Sigmoid colon (tissue), 7 donors: ENCODE measurements at places on chromosomes 2 and 18. TPM values are rescaled to one million over a fixed set of nuclear protein-coding genes. Genes with fewer than 3 reads are reported as not detected.

DNA sequence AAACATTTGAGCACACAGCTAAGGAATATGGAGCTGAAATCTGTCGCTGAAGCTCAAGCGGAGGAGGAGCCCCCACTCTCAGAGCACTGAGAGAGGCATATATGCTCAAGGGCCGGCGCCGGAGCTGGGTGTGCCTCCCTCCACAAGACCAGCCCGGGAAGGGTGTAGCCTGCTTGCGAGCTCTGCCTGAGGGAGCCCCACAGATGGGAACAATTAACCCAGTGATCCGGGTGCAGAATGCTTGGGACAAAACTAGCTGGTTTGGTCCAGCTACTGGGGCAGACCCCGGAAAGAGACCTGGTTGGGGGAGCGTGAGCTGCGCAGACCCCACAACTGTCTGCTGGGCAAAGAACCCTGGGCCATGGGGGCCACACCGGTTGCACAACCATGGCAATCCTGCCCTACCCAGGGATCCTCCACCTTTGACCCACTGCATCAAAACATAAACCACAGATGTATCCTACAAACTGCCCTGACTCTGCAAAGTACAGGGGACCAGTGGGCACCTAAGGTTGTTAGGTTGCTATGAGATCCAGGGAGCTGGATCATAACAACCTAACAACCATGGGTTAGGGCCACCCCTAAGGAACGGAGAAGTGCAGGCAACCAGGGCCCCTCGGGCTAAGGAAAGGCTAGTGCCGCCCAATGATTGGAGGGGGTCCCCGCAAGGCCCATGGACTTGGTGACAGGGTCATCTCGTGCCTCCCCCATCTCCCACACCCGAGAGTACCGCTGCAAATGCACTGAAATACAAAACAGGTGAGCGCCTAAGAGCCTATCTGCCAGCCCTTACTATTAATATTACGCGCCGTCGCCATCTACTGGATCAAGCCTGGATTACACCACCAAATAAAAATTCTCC lies 53.4 kb upstream of the SCN1A start:
- no peak for DNase-seq

DNA sequence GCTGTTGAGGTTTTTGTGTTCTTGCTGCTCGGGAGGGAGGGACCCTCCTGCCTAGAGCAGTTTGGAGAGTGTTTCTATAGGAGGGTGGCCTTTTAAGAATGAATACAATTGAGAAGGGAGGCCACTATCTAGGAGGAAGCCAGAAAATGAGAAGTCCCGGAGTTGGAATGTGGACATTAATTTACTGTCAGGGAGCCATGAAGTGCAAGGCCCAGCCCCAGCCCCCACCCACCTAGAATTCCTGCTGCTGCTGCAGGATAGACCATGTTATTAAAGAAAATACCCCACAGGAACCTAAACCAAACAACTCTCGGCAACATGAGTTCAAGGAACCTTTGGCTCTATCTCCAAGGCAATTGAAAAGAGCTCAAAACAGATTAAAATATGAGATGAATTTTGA lies 46.0 kb downstream of the ZBTB7C start:
- DNase-seq = no peak

Gene POTEJ
- total RNA-seq = not detected

Gene MRO
- 2.5 TPM for total RNA-seq

DNA sequence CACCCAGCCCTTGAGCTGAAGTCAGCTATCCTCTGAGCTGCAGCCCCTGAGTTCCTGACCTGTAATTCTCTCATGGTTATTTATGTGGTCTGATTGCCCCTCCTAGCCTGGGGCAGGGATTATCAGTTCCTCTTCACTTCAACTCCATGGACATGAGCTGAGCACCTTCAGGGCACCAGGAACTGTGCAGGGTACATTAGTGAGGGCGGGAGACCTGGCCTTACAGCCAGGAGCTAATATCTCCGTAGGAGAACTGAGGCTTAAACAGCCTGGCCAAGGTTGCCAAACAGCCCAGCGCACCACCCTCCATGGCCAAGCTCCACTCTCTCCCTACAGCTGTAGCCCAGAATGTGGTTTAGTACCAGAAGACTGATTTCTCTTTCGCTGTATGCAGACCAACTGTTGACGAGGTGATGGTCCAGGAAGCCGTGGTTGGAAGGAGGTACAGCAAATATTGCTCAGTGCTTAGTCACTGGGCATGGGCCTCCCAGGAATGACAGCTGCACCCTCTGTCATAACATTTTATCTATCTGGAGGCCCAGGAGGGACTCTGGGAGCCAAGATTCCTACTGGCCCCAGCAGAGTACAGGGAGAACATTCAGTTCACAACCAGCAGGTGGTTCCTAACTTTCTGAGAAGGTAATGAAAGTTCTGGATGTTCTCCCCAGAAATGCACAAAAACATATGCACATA lies 228.7 kb upstream of the SIX2 start:
- DNase-seq = no peak

- DNase-seq = no peak
These were observed 291.4 kb upstream of the POU3F3 start for GRCh38 chr2:104562537-104562936.

Gene G6PC2
- total RNA-seq = not detected

Gene CTAGE1
- total RNA-seq = not detected

DNA sequence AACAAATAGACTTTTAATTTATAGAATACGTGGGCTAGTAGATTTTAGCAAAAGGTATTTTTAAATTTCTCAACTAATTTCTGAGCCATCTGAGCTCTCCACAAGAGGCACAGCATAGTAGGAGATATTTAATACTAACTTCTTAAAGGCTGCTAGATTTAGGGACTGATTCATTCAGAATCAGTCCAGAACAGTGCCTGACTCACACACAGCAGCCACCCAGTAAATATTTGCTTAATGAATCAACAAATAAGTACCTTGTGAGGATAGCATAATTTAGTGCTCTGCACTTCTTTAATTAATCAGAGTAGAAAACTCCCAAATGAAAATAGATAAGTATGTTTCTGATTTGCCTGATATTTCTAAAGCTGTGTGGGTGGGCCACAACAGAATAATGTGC lies 35.6 kb upstream of the SYT4 start:
- DNase-seq = no peak

Gene OTOS
- total RNA-seq = not detected

Gene MAT2A
- 249 TPM for total RNA-seq

DNA sequence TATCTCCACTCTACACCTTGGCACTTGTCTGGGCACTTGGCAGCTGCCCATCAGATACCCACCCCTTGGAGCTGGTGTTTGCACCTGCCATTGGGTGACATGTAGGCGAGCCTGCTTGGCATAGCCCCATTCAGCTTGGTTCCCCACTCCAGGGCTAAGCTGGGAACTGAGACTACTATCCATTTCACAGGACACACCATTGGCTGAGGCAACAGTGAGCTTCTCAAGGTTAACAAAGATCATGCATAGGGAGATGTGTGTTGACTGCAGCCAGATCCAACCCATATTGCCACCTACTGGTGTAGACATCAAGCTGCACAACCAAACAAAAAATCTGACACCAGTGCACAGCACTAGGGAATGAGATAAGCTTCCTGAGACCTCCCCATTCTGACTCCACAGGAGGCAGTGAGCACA lies 1389.8 kb upstream of the TMEFF2 start:
- DNase-seq = no peak

Gene AMER3
- total RNA-seq = 1.4 TPM

DNA sequence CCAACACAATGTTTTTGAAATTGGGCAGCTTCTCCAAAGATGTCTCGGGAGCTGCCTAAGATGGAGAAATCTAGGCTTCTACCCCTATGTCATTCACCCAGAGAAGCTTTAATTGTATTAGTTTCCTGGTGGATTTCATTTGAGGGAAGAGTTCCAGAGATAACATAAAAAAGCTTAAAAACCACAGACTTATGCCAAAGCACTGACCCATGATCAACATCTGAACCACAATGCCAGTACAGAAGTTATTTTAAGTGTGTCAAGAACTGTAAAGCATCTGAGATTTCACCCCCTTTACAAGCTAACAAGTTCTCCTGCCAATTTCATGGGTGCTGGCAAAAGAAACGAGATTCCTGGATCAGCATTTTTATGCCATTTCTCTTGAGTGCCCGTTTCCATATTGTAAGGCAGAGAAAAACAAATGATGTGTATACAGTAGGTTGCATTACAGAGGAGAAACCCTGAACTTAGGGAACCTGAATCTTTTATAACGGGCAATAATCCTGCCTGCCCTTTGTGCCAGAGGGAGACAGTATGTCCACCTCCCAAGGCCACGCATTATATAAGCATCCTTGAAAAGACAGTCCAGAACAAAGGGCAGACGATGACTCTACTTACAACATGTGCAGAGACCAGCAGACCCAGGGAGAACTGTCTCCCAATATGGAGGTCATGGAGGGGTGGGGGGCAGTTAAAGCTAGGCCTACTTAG lies 44.1 kb downstream of the MREG start:
- DNase-seq = no peak
